ENCODE measurements at places on chromosomes 12 and 14. TPM values are rescaled to one million over a fixed set of nuclear protein-coding genes. Genes with fewer than 3 reads are reported as not detected.

AKAP3 gene
- total RNA-seq = 2.9 TPM

BATF gene
- 12.0 TPM for total RNA-seq

RTL1 gene
- not detected for total RNA-seq

CEBPE gene
- 0.33 TPM for total RNA-seq

ST8SIA1 gene
- 16.0 TPM for total RNA-seq

TGFB3 gene
- 8.8 TPM for total RNA-seq

KRT71 gene
- total RNA-seq = not detected

All from T-cell (primary cell).